Ascending aorta (tissue), 2 donors: ENCODE measurements at places on chromosomes 7 and 10. TPM values are rescaled to one million over a fixed set of nuclear protein-coding genes. Genes with fewer than 3 reads are reported as not detected.

PTEN gene
- total RNA-seq = 96.3 TPM

NEBL gene
- 0.21 TPM for total RNA-seq

TRIM50 gene
- not detected for total RNA-seq

PDZD7 gene
- total RNA-seq = 0.53 TPM

PLCE1 gene
- 3.8 TPM for total RNA-seq

DNA sequence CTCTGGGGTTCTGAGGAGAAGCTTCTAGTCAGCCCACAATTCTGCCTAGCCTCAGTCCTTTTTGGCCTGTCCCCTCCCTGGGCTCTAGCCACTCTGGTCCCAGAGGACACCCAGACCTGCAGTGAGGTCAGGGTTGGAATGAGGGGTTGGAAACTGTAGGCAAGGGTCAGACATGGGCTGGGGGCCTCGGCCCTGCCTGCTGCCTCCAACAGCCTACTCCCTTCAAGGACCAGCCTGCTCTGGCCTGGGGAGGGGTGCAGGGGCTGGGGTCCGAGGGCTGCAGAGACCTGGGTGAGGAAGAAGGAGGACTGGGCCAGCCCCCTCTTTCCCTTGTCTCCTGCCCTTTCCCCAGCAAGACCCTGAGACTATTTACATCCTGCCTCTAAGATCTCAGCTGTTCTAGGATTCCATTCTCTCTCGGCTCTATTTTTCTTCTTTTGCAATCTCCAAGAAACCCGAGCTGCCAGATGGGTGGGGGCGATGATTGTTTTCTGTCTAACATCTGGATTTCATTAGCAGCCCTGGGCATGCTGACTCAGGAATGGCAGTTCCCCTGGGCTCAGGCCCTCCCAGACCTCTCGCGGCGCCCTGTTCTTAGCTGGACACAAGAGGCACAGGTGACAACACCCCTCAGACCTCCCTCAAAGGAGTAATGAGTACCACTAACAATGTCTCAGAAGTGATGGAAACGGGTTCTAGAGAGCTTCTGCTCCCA lies 23.1 kb downstream of the ZCCHC24 start:
- no peak for DNase-seq

RADIL gene
- 42.4 TPM for total RNA-seq

- no peak for DNase-seq
Measured at GRCh38 chr10:29151005-29151404, 137.9 kb upstream of the LYZL1 start.

DNA sequence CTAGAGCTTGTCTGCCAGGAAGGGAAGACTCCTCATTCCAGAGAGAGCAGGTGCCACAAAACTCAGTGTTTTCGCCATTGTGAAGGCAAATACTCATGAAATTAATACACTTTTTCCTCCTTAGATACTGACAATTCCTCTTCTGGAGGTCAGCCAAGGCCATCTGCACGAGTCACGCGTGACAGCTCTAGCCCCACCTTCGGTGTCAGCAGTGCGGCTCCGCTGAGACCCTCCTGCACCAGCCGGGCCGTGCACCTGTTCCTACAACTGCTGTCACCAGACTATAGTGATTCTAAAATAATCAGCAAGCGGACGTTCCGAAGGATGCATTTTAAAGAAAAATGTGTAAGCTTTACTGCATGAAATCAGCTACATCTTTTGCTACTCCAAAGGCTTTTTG lies 127.7 kb downstream of the DIP2C start:
- no peak for DNase-seq

GRCh38 chr7:115805458-115805857 lies 225.1 kb downstream of the TFEC start:
- no peak for DNase-seq

DNA sequence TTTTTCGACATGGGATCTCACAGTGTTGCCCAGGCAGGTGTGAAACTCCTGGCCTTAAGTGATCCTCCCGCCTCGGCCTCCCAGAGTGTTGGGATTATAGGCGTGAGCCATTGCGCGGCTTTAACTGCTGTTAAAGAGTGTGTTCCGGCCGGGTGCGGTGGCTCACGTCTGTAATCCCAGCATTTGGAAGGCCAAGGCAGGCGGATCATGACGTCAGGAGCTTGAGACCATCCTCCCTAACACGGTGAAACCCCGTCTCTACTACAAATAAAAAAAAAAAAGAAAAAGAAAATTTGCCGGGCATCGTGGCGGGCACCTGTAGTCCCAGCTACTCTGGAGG lies 1.1 kb downstream of the RABGEF1 start:
- DNase-seq = no peak

GRCh38 chr10:35426657-35427056 lies 90.3 kb downstream of the CCNY start:
- no peak for DNase-seq

GRCh38 chr10:71637305-71637704 lies 82.3 kb downstream of the C10orf105 start:
- no peak for DNase-seq

GFRA1 gene
- 7.0 TPM for total RNA-seq

TDRD1 gene
- total RNA-seq = 0.53 TPM

GRCh38 chr10:61029411-61029810 lies 85.4 kb upstream of the RHOBTB1 start:
- DNase-seq = no peak

LIPJ gene
- total RNA-seq = not detected

LBX1 gene
- not detected for total RNA-seq

DNA sequence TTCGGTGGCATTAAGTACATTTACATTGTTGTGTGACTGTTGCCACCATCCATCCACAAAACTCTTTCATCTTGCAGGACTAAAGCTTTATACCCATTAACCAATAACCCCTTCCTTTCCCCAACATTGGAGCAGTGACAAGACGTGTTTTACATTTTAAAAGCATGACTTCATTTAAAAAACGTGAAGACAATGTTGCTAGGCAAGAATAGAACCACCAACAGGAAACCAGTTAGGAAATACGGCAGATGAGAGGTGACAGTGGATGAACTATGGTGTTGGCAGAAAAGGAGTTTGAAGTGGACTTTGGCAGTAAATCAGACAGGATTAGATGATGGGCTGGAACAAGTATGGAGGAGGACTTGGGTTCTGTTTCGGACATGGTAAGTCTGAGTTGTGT lies 17.0 kb downstream of the TMEM236 start:
- no peak for DNase-seq

DNA sequence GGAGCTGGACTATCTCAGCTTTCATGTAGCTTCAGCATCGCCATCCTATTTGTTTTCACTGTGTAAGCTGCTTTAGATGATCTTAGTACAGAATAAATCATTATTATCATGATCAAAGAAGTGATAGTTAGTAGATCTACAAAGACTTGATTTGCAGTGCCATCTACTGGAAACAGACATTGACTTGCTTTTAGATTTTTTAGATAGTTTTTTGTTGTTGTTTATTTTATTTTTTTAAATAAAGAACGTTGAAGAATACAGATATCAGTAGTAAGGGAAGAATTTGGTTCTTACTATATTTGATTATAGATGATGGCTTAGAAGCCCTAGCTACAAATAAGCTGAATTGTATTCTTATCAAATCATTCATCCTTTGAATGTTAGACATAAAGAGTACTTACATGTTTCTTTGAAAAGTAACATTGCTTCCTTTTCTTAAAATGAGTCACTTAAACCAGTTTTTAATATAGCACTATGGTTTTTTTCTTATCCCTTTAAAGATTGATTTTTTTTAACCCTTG lies 6.3 kb upstream of the SFMBT2 start:
- no peak for DNase-seq

TBC1D12 gene
- total RNA-seq = 9.4 TPM

DNA sequence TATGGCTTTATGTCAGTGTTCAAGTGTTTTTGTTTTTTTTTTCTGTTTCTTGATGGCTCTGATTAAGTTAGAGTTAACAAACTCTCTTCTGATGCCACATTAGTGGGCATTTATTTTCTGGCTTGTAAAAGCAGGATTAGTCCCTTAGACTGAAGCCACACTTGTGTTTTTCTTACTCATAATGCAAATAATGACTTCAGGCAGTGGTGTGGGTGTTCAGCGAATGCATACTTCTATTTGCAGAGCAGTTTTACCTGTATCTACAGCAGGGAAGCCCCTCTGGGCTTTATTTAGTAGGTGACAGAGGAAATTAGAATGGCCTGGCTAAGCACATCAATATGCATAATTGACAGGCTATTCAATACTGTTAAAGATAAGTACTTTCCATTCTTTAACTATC lies 79.9 kb downstream of the CNNM2 start:
- no peak for DNase-seq

GRCh38 chr7:157668884-157669767 lies 332.3 kb downstream of the DNAJB6 start:
- DNase-seq = no peak

GRCh38 chr7:46945328-46945727 lies 636.6 kb downstream of the TNS3 start:
- DNase-seq = no peak

- no peak for DNase-seq
Measured at GRCh38 chr10:35232527-35232926, 103.8 kb upstream of the CCNY start.

UTF1 gene
- total RNA-seq = not detected

LDB1 gene
- 29.8 TPM for total RNA-seq

COL17A1 gene
- 0.64 TPM for total RNA-seq

DNA sequence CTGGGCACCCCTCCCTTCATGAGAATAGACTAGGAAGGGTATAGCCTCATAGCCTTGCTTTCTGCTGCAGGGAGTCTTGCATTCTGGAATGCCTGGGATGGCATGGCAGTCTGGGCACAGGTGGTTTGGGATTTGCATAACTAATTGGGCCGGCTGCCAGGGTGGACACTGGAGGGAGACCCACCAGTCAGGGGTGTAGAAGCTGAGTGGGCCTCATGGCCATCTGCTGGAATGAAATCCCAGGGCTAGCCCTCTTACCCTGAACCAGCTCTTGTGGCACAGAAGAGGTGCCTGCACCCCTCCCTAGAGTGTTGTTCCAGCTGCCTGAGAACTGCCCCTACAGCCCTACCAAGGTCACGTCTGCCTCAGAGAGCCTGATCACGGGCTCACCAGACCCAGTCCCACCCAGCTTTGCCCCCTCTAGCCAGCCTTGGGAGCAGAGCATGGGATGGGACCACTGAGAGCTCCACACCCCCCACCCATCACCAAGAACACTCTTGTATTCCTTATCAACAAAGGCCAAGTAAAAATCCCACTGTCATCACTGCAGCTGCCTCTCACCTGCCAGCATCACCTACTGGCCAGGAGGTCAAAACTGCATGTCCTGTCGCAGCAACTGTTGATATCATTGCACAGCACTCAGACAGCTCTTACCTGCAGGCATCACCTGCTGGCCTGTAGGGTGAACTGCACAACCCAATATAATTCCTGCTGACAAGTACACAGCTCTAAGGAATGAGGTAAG lies 148.9 kb downstream of the ZEB1 start:
- DNase-seq = no peak

TSPAN15 gene
- total RNA-seq = 31.9 TPM

DNA sequence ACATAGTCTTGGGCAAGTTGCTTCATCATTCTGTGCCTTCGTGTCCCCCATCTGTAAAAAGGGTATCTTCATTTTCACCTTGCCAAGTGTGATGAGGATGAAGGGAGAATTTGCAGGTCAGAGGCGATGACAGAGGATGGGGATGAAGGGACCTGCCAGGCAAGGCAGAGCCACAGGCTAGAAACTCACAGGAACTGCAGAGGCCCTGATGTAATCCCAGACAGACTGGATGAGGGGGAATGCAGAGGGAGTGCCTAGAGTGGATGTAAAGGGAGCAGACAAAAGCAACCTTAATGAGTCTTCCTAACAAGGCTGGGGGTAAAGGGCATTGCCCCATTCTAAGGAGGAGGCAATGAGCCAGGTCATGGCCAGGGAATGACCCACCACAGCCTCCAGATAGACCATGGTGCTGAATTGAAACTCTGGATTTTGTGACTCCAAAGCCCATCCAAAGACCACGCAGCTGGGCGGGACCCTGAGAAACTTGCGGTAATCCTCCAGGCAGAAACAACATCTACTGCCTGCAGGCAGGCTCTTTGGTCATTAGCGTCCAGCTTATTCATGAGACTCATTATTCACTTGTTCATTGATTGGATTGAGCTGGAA lies 1.9 kb downstream of the ANTXRL start:
- no peak for DNase-seq

DNA sequence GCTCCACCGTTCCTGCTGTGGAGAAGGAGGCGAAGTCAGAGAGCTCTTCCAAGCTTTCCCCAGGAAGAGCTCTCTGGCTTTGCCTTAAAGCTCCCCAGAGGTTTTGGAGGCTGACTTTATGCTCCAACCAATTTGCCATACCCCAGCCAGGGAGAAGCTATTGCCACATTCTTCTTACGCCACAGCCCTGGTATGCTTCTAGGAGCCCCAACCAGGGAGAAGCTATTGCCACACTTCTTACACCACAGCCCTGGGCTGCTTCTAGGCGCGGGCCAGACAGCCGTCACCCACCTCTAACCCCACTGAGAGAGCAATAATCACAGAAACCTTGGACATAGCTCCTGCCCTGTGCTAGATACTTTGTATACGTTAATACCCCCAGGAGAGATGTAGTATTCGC lies 951 bp downstream of the ELOVL3 start:
- DNase-seq = no peak

TMEM213 gene
- not detected for total RNA-seq

GRCh38 chr7:140639366-140640053 lies 1.1 kb downstream of the DENND2A start:
- DNase-seq = no peak

GRCh38 chr7:104552102-104552501 lies 223.7 kb downstream of the LHFPL3 start:
- DNase-seq = no peak

DNA sequence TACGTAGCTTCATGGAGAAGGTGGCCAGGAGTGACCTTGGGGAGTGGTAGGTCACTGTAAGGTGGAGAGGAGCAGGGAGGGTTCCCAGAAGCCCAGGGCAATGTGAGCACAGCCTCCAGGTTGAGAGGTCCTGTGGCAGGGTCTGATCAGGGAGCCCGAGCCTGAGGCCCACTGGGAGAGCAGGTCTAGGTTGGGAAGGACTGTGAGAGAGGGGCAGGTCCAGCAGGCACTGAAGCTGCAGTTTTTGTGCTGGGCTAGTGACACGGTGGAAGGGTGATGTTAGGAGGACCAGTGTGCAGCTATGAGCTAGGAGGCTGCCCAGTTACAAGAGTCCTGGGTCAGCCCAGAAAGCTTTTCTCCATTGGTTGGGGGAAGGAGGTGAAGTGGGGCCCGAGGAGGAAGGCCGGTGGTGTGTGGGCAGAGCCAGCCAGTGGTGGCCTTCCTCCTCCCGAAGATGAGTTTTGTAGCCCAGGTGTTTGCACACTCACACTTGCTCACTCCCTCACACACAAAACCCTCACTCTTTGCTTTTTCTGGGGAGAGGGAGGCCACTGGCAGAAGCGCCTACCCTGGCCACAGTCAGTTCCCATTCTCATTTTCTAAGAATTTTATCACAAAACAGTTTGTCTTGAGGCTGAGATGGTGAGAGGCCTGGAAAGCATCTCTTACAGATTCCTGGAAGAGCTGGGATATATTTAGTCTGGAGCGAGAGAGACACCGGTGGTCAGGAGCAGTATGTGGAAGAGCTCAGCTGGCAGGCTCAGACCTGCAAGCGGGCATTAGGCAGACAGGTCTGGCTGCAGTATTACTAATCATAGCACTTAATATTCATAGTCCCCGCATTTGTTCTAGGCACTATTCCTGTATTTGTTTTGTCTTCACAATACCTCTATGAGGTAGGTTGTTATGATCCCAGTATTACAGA lies 57.1 kb downstream of the ZNF467 start:
- DNase-seq = peak; percentile 59
